ENCODE measurements at places on chromosomes 13 and 19.

GRCh38 chr13:40220299-40220935 lies 446.0 kb downstream of the FOXO1 start:
- DNase-seq = no peak

GRCh38 chr13:42847891-42848663 lies 66.7 kb downstream of the FAM216B start:
- DNase-seq = no peak

DNA sequence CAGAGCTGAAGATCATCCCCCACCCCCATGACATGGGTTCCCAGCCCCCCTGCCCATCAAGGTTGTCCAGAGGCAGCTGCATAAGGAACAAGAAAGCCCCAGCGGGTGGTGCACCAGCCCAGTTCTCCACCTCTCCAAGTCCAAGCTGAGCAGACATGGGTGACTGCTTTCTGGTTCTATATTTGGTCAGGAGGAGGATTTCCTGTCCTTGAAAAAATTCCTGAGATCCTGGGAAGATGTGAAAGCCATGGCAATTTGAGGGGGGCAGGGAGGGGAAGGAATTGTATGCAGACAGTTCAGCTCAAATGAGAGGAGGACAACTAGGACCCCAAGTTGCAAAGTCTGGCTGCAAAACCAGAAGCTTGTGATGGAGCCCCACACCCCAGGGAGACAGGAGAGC lies 55.4 kb upstream of the ADGRE5 start:
- peak; percentile 47 for DNase-seq

DNA sequence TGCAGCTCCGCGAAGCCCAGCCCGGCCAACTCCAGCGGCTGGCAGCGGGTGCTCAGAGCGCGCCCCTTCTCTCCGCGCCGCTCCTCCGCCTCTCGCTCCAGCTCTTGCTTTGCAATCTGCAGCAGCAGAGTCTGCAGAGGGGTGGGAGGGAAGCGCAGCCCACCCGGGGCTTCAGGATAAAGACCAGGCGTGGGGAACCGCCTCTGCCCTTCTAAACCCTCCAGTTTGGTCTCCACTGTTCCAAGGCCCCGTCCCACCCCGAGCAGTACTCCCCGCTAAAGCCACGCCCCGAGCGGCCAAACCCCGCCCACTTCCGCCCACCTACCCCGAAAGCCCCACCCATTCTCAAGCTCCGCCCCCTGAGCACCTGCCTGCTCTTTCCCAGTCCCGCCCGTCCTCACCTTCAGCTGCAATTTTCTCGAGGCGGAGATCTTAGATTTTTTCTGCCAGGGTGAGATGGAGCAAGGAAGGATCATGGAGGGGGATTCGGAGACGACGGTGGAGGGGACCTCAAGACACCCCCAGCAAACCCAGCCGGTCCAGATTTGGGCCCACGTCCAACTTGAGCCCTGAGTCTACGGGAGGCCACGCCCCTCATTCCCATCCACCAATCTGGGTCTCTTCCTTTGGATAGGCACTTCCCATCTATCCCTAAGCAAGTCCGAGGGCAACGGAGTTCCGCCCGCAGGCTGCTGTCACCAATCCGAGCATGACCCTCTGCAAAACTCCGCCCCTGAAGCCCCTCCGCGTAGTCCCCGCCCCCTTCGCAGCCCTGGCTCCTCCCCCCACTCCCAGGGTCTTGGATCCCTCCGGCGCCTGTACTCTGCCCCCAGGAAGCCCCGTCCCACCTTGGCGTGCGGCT lies 1.1 kb downstream of the TNNI3 start:
- DNase-seq = no peak

DNA sequence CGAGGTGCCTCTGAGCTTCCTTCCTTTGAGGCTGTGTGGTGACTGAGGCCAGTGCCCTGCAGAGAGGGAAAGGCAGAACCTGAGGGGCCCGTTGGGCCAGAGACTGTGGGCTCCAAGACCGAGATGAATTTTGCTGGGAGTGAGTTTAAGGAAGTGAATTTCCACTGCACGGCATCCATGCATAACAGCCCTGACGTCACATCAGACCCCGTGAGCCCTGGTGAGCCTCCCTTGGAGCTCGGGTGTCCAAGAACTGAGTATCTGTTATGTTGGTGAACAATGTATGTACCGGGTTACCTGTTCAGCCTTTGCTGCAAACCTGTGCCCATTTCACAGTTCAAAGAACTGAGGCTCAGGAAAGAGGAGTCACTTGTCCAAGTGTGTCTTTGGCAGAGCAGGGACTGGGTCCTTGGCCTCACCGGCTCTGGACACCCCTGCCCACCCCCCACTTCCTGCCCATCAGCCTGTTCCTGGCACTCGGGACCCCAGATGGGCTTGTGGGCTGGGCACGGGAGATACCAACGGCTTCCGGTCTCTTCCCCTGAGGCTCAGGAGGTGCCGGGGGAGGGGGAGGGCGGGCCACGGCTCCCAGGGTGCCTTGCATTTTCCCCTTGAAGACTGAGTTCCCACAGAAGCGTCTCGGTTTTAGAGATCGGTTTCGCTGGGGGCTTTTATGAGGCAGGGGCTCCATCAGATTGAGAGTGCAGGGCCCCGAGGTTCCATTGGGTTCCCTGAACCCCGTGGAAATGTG lies 33.7 kb downstream of the NFILZ start:
- no peak for DNase-seq

- peak; percentile 77 for DNase-seq
Measured at GRCh38 chr13:108777421-108778420, 148.3 kb downstream of the MYO16 start.

- DNase-seq = no peak
Measured at GRCh38 chr19:35410487-35410886, 37.6 kb upstream of the FFAR2 start.

- peak; percentile 41 for DNase-seq
Measured at GRCh38 chr19:55369653-55370304, 484 bp downstream of the IL11 start.

DNA sequence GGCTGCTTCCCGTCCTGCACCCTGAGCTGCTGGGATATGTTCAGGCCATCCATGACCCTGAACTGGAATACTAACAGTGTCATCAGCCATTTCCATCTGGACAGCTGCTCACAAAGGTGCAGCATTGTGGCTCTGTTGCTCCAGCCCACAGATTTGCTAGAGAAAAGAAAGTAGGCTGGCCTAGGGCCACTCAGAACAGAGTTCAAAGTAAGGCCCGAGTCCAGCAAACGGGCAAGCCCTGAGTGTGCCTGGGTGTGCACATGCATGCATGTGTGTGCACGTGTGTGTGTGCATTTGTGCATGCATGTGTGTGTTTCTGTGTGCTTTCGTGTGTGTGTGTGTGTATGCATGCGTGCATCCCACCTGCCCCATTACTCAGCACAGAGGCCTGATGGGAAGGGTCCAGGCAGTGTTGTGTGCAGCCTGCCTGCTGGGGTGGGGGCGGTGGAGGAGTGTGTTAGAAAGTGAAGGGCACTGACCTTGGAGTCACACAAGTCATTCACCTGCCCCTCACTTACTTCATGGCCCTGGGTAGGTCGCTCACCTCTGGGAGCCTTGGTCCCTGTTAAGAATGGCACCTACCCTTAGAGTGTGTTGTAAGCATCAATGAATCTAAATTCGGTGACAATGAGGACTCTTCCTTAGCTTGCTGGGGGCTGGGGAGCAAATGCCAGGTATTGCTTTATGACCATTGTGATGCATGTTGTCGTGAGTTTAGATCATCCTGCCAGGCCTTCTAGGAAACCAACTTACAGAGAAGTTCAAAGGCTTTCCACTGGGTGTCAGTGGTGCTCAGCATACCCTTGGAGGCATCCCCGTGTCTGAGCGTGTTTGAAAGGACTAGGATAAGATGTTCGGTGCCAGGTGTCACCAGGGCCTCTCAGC lies 53.2 kb downstream of the GPR12 start:
- peak; percentile 24 for DNase-seq

- no peak for DNase-seq
Measured at GRCh38 chr13:43127103-43127798, 103.9 kb downstream of the DNAJC15 start.

Measured in kidney glomerular epithelial cell (primary cell).